ENCODE measurements at places on chromosomes 1 and 21.

DNA sequence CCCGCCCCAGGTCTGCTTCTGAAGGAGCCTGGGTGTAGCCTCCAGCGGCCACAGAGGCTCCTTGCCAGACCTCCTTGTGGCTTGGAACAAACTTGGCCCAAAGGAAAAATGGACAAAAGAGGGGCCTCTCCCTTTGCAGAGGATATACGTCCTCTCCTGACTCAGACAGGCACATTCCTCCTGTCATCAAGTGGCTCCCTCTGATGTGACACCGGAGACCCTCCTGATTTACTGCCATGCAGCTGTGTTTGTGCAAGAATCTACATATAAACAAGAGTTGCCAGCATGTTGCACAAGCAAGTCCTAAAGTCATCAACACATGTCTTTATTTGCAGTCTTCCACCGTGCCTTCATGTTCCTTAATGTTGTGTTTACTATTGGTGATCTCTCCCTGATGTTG lies 54.1 kb upstream of the F3 start:
- no peak for DNase-seq

DNA sequence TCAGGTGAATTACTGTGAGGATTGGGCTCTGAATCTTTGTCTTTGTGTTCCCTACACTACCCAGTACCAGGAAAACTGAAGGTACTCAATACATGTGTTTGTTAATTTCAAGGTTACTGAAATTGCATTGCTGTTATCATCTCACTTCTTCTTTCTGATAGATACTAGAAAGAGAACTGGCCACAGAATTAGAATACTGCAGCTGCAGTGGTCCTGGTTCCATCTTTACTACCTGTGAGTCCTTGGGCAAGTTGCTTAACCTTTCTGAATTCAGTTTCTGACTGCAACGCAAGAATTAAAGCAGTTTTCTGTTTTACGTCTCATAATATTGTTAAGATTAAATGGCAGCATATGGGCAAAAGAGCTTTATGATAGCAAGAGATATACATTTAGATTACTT lies 263.5 kb downstream of the LMO4 start:
- no peak for DNase-seq

- no peak for DNase-seq
Measured at GRCh38 chr1:203867802-203868201, 6.4 kb downstream of the SNRPE start.

- DNase-seq = peak; percentile 75
Measured at GRCh38 chr1:40599926-40600325, 65.6 kb downstream of the RIMS3 start.

DNA sequence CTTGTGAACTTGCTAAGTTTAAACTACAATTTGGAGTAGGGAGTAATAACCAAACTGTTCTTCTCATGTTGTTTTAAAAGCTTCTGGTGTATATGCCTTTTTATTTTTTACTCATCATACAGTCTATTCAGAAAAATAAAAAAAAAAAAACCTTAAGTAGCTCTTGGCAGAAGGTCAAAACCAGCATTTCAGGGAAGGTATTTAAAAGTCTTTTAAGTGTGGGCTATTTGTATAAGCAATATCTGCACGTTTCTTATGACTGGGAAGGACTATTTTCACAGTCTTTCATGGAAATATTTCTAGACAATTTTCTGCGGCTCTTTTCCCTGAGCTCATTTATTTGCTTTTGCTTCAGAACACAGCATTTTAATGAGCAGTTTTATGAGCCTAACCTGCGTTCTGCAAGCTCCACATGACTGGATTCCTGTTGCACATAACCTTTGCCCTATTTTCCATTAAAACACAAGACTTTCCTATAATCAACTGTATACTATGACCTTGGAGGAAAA lies 60.9 kb upstream of the C1orf105 start:
- DNase-seq = no peak

DNA sequence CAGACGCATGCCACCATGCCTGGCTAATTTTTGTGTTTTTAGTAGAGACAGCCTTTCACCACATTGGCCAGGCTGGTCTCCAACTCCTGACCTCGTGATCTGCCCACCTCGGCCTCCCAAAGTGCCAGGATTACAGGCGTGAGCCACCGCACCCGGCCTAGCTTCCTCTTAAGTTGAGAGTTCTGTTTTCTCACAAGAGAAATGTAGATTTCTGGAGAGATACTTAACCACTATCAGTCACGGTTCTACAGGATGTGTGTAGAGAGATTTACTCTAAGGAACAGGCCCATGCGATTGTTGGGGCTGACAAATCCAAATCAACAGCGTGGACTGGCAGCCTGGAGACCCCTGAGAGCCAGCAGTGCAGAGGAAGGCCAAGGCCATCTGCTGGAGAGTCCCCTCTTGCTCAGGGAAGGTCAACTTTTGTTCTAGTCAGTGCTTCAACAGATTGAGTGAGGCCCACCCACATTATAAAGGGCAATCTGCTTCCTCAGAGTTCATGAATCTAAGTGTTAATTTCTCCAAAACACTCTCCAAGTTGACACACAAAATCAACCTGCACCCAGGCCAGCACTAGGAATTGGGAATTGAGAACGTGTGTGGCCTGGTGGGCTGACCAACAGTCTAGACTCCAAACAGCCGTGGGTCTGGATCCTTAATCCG lies 38.7 kb downstream of the CHAF1B start:
- DNase-seq = peak; percentile 53

GRCh38 chr1:171357179-171357578 lies 43.2 kb downstream of the FMO4 start:
- no peak for DNase-seq

DNA sequence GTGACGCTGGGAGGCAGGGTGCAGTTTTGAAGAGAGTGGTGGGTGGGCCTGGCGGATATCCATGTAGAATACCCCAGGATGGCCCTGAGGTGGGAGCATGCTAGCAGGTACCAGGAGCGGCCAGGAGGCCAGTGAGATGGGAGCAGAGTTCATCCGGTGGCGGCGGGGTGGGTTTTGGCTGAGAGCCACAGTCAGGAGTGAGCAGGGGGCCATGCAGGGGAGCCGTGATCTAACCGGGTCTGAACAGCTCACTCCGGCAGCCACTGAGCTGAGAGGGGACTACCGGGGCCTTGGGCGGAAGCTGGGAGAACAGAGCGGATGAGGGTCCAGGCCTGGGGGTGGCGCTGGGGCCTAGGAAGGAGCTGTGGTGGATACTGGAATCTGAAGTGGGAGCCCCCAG lies 47.6 kb upstream of the LRP8 start:
- DNase-seq = no peak

DNA sequence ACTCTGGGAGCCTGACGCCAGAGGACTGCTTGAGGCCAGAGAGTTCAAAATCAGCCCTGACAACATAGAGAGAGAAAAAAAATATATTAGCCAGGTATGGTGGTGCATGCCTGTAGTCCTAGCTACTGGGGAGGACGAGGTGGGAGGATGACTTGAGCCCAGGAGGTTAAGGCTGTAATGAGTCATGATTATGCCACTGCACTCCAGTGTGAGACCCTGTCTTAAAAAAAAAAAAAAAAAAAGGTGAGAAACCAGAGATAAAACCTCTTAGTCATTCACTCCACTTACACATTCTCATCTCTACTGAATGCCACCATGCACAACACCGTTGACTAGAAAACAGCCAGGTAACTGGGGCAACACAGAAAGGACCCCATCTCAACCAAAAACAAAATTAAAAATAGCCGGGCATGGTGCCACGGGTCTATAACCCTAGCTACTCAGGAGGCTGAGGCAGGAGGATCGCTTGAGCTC lies 178.1 kb downstream of the SLC45A1 start:
- DNase-seq = no peak

DNA sequence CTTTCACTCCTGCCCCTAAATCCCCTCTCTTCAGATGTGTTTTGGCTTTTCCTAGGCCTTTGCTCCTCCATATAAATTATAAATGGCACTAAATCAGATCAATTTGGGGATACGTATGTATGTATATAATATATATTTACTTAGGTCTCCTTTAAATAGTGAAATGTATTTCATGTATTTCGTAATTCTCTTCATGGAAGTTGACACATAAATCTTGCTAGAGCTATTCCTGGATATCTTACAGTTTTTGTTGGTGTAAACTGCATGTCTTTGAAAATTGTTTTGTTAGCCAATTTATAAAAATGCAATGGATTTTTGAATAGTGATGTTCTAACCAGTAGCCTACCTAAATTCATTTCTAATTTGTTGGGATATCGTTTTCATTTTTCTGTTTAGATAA lies 9.0 kb downstream of the RPF1 start:
- peak; percentile 38 for DNase-seq

DNA sequence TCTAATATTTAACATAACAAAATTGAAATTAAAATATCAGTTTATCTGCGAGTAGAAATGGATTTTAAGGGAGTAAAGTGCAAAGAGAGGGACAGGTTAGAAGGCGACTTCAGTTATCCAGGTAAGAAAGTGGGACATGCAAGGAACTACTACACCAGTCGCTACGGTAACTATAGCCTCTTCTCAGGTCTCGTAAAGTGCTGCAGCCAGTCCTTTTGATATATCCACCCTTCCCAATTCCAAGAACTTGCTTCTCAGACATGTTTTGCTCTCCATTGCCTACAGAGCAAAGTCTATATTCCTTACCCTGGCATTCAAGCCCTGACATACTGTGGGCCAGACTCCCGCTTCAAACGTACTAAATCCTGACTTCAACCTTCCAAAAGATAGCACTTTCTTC lies 2.5 kb downstream of the COA7 start:
- DNase-seq = no peak

GRCh38 chr1:69567652-69568420 lies at the start of gene LRRC7:
LRRC7 (plus strand) TSS chr1:69567922; CDS start chr1:69568640, 718 bp downstream.
- no peak for DNase-seq

DNA sequence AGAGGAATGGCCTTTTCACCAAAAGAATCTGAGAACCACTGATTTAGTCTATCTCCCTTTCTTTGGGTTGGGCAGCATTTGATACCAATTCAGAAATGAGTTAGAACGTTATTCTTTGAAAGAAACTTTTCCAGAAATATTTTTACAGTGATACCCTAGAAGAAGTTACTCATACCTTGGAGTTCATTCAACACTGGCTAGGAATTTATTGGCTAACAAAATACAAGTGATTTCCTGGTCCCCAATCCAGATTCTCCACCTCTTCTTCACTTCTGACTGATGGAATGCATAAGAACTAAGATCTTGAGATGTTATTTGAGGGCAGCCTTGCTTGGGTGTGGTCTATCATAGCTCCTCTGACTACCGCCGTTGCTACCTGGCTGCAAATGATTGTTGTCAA lies 9.4 kb downstream of the C1orf162 start:
- no peak for DNase-seq

GRCh38 chr1:217495249-217495648 lies 135.6 kb downstream of the GPATCH2 start:
- no peak for DNase-seq

GRCh38 chr1:51958824-51959223 lies 31.7 kb downstream of the RAB3B start:
- no peak for DNase-seq

DNA sequence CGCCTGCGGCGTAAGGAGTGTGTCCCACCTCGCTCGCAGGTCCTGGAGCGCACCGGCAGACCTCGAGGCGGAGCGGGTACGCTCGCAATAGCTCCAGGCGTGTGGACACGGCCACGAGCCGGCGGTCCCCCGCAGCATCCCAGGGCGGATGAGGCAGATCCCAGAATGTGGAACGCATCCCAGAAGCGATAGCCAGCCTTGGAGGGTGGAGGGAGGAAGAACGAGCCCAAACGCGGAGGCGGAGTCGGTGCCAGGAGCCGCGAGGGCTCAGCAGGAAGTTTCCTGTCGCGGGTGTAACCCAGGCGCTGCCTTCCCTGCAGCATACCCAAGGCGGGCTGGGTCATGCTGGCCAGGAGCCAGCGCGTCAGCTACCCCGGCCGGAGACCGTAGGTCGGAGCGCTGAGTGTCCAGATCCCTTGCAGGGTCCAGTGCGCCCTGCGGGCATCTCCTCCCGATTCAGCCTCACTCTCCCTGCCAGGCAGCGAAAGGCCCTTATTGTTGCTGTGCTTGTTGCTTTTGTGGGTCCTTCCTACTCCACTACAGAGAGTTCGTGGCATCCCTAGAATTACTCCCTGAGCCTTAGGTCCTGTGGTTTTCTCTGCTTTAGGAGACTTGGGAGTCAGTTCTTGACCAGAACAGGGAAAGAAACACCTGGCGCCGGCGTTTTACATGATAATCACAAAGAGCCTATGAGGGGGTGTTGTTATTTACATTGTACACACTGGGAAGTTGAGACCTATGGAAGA lies 27.7 kb downstream of the STYXL2 start:
- DNase-seq = peak; percentile 57

All from inflammatory macrophage (primary cell).